ENCODE measurements at places on chromosomes 3 and 15.

DNA sequence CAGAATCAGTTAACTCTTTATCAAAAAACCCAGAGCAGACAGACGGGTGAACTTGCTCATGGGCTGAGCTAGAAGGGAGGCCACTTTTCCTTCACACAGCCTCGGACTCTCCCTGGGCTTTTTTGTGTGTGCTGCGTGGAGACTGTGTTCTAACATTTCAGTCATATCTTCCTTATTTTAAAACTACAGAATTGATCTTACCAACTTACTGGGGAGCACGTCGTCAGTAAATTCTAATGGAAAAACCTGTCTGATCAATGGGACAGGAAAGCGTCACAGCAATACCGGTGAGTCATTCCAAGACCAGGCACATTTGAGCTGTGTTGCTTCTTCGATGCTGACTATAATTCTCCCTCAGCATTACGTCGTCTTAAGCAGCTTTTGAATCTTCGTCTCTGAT, 145.1 kb downstream of the LPP start:
- DNase-seq = no peak

DNA sequence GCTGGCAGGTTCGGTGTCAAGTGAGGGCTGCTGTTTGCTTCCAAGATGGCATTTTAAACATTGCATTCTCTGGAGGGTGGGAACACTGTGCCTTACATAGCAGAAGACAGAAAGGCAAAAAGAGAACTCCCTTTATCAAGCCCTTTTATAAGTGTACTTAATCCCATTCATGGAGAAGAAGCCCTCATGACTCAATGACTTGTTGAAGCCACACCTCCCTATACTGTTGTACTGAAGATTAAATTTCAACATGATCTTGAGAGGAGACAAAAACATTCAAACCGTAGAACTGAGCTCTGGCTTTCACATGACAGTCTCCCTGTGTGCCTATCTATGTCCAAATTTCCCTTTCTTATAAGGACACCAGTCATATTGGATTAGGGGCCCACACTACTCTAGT, 443.4 kb upstream of the CDIN1 start:
- DNase-seq = no peak

- DNase-seq = peak; percentile 62
These were observed 213.9 kb upstream of the PFN2 start for GRCh38 chr3:150184426-150185071.

DNA sequence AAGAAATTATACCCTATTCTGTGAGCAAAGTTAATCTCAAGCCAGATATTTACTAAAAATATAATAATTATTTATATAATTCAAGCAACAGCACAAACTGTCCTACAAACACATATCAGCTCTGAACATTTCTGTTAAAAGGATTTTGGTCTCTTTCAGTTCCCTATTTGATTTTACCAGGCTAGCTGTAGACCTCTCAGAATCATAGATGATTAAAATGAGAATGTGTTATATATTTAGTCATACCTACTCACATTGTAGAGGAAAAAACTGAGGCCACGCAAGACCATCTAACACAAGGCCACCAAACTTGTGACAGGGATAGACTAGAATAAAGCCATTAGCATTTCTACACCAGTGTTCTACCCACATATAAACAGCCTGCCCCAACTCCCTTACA, 28.5 kb downstream of the ACKR4 start:
- DNase-seq = no peak

DNA sequence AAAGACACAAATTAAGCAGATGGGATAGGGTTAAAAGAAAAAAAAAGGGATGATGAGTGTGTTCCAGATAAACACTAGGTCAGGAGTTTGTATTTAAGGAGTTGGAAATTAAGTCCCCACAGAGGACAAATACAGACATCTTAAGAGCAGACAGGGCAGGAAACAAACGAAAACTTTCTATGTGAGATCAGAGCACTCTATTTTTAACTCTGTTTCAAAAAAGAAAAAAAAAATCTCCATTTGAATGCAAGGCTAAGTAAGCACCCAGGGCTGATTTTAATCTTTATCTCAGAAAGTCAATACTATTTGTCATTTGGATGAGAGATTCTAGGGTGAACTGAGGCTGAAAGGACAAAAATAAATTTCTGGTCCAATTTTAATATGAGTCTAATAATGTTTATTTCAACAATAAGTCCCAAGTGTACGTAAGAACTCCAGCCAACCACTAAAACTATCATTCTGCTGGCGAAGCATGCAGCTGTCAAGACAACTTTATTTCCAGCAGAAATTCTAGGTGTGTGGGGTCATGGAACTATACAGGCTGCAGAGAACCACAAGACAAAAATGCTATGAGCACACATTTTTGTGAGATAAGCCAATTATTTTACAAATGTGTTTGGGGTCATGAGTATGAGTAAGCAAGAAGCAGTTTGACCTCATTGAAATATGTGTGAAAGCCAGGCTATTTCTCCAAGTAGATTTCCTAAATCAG, 186.1 kb downstream of the FMN1 start:
- DNase-seq = no peak

DNA sequence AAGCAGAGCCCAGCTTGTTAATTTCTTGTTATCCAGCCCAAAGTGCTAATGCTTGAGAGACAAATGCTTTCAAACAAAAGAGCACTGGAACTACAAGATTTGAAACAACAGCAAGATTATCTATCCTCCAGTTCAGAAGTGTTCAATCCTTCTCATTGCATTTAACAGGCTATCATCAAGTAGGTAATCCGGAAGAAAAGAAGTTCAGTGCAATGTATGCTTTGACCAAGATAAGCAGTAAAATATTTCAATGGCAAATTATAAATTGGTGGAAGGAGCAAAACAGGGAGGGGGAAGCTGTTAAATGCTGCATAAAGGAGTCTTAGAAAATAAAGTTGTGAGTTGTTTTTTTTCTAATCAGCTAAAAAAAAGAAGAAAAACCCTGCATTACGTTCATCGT, 8.8 kb downstream of the LRIG1 start:
- no peak for DNase-seq

DNA sequence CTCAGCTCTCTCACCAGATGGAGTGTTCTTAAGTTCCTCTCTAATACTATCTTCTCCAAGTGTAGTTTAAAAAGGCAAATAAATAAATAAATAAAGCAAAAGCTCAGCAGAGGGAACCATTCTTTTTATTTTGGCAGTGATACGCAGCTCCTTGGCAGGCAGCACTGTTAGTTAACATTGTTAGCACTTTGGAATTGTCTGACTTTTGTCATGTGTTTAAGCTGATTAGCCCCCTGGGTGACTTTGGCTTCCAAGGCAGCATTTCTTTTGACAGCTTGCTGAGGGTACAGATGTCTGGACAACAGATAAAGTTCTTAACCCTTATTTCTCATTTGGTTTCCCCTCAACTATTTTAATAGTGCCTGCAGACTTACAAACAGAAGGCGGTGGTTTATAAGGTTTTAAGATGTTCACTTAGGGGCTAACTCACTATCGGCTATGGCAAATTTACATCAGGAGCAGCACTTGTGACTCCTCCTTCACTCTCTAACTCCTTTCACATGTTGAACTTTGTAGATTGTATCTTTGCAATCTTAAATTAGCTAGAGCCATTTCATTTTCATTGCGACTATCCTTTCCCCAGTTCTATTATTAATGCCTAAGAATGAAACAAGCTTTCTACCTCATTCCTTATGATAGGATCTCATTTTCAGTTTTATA, 213.4 kb downstream of the ZBBX start:
- no peak for DNase-seq

GRCh38 chr3:196203846-196204245, 7.4 kb downstream of the ZDHHC19 start:
- no peak for DNase-seq

- no peak for DNase-seq
These were observed 710.1 kb downstream of the SQOR start for GRCh38 chr15:46344915-46345314.

GRCh38 chr15:98865397-98866339, 141.9 kb downstream of the PGPEP1L start:
- DNase-seq = peak; percentile 89

All from Caki2 (cell line).